ENCODE measurements at places on chromosomes 16 and 17.

DNA sequence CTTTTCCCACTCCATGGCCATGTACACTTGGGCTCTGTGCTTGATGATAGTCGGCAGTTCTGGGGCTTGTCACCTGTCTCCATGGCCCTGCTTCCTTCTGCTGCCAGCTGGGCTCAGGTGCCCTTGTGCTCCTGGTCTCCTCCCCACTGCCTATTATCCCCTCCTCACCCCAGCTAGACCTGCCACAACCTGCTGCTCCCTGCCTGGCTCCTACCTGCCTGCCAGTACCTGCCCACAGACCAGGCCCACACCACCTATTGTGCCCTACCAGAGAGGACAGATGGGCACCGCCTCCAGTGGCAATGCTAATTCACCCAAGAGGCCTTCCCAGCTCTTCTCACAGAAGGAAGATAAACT is 538 bp upstream of the RAPGEFL1 start:
- no peak for DNase-seq

- DNase-seq: no peak
Measured at GRCh38 chr17:33084755-33085154, 93.1 kb downstream of the SPACA3 start.

- no peak for DNase-seq
Measured at GRCh38 chr17:49290690-49291359, 60.2 kb upstream of the PHOSPHO1 start.

DNA sequence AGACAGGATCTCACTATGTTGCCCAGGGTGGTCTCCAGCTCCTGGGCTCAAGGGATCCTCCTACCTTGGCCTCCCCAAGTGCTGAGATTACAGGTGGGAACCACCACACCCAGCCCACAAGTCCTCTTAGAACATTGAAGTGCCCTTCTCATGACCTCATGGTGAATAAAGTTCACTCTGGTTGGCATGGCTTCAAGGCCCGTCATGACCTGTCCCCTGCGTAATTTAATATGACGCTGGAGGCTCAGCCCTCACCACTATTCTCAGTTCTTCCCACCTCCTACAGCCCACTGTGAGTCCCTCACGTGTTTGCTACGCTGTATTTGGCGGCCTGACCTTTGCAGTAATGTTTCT is 1.9 kb downstream of the ENDOV start:
- DNase-seq: no peak

GRCh38 chr17:9356488-9356911 is 219.1 kb downstream of the STX8 start:
- DNase-seq: peak; percentile 53

- DNase-seq: no peak
Measured at GRCh38 chr16:17845031-17845430, 374.3 kb upstream of the XYLT1 start.

DNA sequence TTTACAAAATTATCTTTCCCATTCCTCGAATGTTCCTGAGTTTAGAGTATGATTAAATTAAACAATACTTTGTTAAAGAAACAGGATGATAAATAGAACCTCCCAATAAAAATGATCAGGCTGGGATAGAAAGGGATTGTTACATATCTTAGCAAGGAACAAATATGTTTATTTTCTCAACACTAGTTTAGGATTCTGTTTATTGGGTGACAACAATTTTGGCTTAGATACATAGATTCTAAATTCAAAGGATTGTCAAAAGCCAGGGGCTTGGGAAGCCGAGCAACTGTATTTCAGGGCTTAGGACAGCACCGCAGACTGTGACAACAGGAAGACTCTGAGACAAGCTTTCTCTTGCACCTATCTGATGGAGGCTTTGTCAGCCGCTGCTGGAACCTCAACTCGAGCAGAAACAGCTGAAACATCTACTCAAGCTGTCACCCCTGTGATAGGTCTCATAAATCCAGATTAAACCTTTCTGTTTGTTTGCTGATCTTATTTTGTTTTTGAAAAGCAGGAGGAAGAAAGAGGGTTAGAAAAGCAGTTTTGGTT is 562.8 kb upstream of the ZFHX3 start:
- DNase-seq: no peak

DNA sequence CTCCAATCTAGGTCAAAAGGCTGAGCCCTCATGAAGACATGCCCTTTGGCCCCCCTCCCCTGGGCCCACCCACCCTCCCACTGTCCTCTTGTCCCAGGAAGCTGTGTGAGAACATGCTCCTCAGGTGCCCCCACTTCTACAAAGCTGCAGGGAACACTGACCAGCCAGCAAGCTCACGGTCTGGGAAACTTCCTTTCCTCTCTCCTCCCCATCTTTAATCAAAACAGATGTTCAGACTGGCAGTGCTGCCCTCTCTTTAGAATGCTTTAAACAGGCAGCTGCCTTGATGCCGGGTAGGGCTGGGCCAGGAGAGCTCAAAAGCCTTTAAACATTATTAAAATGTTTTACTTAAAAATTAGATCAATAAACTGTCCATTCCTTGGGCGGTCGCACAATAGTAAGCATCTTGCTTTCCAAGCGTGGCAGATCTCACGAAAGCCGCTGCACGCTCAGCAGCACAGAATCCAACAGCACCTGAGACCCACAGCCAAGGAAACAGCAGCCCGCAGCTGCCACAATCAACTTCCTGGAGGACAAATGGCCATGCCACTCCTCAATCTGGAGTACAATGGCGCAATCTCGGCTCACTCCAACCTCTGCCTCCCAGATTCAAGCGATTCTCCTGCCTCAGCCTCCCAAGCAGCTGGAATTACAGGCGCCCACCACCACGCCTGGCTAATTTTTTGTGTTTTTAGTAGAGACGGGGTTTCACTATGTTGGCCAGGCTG is 399.2 kb downstream of the SLC39A11 start:
- no peak for DNase-seq

- no peak for DNase-seq
Measured at GRCh38 chr17:4739122-4740024, at the start of the genes CXCL16 and ZMYND15. Gene CXCL16, minus strand, starts transcription at chr17:4739928. Its CDS starts 589 bp downstream, at chr17:4739339. Gene ZMYND15, plus strand, starts transcription at chr17:4739833. Its CDS starts 716 bp downstream, at chr17:4740549.

- DNase-seq: no peak
Measured at GRCh38 chr16:25155553-25156460, 44.3 kb downstream of the LCMT1 start.

GRCh38 chr17:49817993-49818392 is 29.5 kb downstream of the KAT7 start:
- DNase-seq: no peak

DNA sequence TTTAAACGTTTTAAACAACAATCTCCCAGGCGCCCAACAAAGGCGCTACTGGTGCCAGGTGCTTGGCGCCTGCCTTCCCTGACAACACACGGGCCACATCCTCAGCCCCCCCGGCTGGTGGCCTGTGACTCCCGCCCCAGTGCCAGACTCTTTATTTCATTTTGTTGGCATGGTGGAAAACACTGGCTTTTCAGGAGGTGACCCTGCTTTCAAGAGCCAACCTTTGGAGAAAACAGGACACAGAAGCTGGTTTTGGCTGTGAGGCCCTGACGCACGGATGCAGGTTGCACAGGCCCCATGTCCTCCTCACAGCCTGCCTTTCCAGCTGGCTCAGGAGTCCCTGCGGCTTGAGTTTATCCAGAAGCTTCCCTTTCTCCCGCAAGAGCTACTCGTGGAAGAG is 100.0 kb downstream of the METRNL start:
- no peak for DNase-seq

All from anterior cingulate cortex (tissue), 58 donors.